HCT116 (cell line): ENCODE measurements at places on chromosomes 7 and 10. TPM values are rescaled to one million over a fixed set of nuclear protein-coding genes. Genes with fewer than 3 reads are reported as not detected.

Gene SLC16A12
- total RNA-seq = not detected

- no peak for DNase-seq
Observed at GRCh38 chr7:108351729-108352131, 104.5 kb downstream of the NRCAM start.

- DNase-seq = no peak
Observed at GRCh38 chr10:104322416-104322782, 15.9 kb downstream of the ITPRIP start.

- DNase-seq = no peak
Observed at GRCh38 chr7:66205741-66206090, 582 bp downstream of the TPST1 start.

DNA sequence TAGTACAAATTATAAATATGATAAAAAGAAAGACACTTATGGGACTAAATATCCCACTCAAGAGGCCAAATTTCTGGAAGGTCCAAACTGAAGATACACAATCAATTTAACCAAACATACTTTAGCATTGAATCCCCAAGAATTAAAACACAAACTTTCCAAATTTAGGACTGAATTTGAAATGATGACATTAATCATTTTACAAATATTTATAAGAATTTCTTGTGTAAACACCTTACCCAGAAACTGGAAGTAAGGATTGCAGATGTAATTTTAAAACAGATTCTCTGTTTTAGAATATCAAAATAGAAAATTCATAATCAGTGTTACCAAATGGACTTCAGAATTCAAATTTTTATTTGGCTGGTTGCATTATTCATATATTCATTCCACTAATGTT lies 588.2 kb upstream of the KCND2 start:
- DNase-seq = no peak

Gene OR13A1
- not detected for total RNA-seq

- no peak for DNase-seq
Observed at GRCh38 chr7:102075126-102075525, 211.5 kb upstream of the SH2B2 start.

DNA sequence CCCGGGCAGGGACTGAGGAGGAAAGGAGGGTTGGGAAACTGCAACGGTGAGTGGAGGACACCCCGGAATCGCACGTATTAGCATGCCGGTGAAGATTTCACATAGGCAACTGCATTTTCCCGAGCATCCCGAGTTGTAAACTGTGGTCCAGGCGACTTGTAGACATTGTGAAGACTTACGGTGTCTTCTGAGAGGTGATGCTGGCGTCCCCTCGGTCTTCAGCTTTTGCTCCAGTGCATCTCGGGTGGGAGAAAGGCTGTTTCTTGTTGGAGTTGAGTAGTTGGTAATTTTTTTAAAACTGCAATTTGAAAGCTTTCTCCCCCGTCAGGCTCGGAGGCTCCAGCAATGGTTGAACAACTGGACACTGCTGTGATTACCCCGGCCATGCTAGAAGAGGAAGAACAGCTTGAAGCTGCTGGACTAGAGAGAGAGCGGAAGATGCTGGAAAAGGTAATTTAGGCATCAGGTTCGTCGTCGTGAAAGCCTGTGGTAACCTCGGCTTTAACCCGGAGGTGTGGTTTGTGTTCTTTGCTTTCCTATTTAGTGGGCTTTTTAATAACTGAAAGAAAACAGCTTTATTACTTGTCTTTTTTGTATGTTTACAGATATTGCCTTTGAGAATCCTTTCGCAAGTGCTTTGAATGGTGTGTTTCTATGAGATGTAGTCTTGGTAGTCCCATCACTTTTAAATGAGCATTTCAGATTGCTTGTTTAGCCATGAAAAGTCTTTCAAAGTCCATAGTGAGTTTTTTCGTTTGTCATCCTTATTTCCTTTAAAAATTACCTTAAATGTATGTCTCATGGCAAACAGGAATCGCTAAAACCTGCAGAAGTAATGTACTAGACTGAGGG lies 687 bp downstream of the HELLS start:
- no peak for DNase-seq

- no peak for DNase-seq
Observed at GRCh38 chr10:86956848-86957448, 467 bp downstream of the MMRN2 start.

DNA sequence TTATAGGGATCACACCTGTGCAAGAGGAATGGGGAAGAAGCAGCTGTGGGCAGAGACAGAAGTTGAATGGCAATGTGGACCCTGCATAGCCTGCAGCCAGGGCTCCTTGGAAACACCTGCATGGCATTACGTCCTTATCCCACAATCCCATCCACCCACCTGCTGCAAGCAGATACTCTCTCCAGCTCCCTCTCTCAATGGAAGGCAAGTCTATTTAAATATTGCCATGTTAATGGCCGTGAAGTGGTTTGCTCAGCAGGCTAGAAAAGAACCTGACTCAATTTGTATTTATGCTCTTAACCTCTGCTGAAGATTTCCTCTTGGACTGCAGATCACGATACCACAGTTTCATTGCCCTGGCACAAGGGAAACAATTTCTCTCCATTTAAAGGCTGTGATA lies 417.0 kb downstream of the TYW1 start:
- DNase-seq = no peak

GRCh38 chr7:131654249-131654558 lies 97.8 kb upstream of the PODXL start:
- DNase-seq = no peak

DNA sequence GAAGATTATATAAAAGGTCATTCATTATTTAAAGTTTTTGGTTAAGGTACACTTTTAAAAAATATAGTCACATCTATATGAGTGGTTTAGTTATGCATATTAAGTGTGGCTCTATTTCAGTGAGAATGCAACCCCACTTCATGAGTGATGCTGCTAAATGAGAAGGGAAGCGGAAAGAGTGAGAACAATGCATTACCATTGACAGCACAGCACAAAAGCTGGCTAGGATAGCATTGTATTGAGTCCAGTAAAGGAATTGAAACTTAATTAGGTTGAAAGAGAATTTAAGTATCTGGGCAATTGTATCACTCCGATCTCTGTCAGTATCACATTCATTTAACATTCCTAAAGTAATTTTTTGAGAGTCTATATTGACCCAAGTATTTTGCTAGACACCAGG lies 13.2 kb downstream of the POM121L12 start:
- no peak for DNase-seq

DNA sequence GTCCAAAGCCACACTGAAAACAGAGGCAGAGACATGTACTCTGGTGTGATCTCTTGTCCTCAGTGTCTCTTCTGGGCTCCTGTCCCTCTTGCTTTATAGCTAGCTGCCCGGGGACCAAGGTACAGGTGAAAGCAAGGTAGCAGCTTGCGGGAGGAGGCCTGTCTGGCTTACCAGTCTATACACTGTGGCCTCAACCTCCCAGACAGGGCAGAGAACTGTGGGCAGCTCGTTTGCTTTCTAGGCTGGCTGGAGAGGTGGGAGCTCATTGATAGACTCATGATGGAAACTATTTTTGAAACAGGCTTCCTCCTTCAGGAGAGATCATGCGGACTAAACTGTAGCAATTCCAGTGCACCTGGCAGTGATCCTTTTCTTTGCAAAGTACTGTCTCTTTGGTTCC lies 4.6 kb downstream of the CYREN start:
- DNase-seq = no peak

Gene C10orf95
- total RNA-seq = 2.1 TPM

Gene ARID5B
- total RNA-seq = 4.7 TPM

DNA sequence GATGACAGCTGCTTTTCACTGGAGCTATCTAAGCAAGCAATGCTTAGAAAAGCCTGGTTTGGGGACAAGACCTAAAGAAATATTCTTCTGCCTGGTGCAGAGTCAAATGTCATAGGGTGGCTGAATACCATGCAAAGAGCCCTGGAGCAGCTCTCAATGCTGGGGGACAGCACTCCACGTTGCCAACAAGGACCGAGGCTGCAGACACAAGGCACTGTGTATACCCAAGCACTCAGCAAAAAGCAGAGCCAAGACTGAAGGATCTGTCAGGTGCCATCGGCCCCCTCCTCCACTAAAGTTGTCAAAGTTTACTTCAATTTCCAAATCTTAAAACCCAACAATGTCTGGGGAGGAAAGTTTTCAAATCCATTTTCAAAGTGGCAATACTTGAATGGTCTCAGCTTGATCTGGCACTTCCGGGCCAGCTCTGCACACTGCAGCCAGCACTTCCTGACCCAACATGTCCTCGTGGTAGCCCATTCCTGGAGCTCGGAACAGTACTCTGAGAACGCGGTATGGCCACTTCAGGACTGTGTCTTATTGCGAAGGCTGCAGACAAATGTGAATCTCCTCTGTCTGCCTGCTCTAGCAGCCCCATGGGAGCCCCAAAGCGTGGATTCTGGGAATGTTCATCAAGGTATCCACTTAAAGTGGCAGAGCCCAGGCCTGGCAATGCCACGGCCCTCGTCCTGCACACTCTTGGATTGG lies 191.8 kb downstream of the TNS3 start:
- no peak for DNase-seq

DNA sequence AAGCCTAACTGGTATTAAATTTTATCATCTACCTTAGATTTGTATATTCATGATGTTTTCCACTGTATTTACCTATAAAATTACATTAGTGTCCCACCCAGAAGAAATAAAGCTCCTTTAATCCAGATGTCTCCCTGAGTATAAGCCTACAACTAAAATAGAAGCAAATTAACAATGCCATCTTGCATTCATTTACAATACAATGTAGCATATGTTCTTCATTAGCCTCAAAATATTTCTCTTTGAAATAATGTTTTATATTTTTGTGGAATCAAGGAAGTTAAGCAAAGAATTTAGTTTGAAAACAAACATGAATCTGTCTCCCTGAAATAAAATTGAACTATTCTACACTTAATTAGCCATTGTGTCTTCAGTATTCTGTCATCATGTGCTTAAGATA lies 112.3 kb downstream of the CACNA2D1 start:
- DNase-seq = no peak

DNA sequence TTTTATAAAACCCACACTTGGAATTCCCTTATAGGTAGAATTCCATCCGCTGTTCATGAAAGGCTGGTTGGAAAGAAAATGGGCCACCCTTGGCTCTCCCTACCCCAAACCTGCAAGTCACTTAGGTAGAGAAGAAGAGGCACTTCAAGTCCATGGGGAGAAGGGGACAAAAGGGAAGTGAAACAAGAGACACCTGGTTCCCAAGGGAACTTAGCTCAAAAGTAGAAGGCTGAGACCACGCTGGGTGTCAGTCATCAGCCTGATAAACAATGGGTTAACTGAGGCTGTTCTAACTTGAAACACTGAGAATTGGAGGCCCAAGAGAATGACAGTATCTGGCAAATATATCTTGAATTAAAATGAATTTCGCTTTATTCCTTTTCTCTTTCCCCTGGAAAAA lies 330.8 kb upstream of the NFE2L3 start:
- no peak for DNase-seq

DNA sequence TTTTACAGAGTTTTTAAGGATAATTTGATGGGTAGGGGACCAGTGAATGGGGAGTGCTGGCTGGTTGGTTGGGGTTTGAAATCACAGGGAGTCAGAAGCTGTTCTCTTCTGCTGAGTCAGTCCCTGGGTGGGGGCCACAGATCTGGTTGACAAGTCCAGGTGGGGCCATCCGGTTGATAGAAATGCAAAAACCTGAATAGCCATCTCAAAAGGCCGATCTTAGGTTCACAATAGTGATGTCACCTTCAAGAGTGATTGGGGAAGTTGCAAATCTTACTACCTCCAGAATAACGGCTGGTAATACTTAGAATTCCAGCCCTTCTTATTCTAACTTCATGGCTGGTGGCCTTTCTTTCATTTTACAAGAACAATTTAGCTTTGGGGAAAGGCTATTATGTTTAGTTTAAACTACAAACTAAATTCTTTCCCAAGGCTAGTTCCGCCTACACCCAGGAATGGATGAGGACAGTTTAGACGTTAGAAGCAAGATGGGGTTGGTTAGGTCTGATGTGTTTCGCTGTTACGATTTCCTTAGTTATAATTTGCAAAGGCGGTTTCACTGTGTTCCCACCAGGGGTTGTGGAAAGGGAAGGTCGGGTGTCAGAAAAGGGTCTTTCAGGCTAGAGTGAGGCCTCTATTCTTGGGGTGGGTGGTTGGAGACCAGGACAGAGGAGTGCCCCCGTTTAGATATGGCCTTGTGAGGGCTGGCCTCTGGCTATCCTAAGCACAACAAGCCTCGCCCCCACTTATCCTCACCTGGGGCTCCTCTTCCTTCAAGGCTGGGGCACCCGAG lies 27.4 kb downstream of the IFT22 start:
- DNase-seq = no peak

DNA sequence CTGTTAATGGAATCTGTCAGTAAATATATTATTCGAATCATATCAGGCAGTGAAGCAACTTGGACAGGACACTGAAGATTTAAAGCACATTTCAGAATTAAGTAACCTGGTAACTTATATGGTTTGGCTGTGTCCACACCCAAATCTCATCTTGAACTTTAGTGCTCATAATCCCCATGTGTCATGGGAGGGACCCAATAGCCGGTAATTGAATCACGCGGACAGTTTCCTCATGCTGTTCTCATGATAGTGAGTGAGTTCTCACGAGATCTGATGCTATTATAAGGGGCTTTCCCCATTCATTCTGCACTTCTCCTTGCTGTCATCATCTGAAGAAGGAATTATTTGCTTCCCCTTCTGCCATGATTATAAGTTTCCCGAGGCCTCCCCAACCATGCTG lies 83.2 kb upstream of the COL1A2 start:
- no peak for DNase-seq

GRCh38 chr10:14820775-14821154 lies 17.1 kb downstream of the CDNF start:
- no peak for DNase-seq

- DNase-seq = no peak
Observed at GRCh38 chr10:24894309-24894708, 58.1 kb downstream of the PRTFDC1 start.

DNA sequence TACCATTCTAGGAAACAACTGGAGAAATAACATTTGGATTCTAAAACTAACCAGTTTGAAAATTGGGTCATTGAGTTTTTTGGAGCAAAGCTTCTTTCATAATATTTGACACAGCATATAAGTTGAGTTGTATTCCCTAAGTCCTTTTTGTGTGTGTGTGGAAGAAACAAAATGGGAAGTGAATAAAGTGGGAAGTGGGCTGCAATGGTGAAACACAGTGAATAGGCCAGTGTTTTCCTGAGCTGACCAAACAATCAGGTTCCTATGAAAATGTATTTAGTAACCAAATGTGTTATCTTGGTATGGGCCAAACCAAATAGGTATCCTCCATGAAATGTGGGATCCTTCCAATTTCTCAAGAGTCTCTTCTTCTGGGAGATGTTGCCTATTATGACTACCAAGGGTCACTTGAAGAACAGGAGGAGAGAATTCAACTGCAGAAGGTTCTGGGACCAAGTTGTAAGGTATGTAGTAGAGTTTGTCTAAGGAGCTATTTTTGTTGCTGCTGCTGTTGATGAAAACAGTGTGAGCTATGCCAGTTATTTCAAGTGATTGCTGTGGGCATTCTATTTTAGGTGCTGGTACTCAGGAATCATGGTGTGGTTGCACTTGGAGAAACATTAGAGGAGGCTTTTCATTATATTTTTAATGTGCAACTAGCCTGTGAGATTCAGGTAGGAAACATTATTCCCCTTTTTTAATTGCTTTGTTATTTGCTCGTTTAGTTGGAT lies 88.3 kb upstream of the MXI1 start:
- DNase-seq = no peak

Gene TET1
- total RNA-seq = 2.7 TPM
